ENCODE measurements at places on chromosomes 12 and 14.

DNA sequence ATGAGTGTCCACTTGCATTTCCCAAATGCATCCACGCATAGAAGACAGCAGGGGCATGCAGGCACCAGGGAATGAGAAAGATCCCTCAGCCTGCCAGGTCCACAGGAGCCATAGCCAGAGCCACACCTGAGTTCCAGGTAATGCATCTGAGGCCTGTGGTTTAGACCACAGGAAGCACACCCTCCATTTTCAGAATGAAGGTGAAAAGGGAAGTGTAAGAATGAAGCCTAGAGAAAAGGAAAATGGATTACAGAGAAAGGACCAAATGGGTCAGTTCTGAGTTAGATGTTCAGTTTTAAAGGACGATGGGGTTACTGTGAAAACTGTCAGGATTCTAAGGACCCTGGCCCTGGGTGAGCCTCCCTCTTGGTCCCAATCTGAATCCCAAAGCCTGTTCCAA, 1283.2 kb downstream of the TMEM121 start:
- no peak for DNase-seq

DNA sequence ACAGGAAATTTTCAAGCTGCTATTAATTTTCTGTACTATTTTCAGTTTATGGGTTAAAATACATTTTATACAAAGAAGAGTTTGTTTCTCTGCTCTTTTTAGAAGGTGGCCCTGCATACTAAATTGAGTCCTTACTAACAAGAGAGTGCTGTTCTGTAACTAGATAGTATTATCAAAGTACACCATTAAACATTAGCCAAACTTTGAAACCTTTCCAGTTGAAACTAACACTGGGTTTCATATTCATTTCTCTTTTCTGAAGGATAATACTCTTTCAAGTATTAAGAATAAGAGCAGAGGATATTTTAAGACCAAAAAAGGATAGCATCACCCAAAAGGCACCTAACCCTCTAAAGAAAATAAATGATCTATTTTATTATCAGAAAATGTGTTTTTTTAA, 47.2 kb downstream of the PEBP1 start:
- no peak for DNase-seq

DNA sequence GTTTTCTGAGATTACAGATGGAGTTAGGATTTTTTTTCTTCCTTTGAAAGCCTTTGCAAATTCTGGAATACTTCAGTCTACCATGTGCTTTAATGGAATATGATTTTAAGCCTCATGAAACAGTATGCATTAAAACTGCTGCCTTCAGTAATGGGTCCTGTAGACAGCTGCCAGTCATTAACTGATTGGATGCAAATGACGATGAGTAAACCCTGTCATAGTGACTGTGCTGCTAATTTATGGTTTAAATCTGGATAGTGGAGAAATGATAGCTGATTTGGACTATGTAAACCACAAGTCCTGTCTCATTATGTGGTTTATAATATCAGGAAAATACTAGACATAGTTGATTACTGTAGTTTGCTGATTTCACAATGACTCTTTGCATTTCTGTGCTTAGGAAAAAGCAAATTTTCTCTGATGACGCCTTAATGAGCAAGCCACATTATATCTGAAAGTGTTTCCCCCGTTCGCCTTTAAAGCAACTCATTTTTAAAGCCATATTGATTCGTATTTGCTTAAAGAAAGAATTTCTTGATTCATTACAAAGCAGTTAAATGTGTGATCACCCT, 217.6 kb downstream of the TMTC2 start:
- DNase-seq, result no peak

- peak; percentile 43 for DNase-seq
These were observed 26.2 kb downstream of the RFLNA start for GRCh38 chr12:124321040-124321481.

GRCh38 chr12:99810718-99811593, 163.4 kb downstream of the GARIN6 start:
- DNase-seq, result peak; percentile 61

Data from amygdala (tissue), 56 donors.